ENCODE measurements at places on chromosomes 7 and 10.

GRCh38 chr10:23172429-23173213 lies 19.5 kb upstream of the PTF1A start:
- DNase-seq: no peak

GRCh38 chr7:95011146-95011928 lies 103.9 kb downstream of the PPP1R9A start:
- DNase-seq: no peak

DNA sequence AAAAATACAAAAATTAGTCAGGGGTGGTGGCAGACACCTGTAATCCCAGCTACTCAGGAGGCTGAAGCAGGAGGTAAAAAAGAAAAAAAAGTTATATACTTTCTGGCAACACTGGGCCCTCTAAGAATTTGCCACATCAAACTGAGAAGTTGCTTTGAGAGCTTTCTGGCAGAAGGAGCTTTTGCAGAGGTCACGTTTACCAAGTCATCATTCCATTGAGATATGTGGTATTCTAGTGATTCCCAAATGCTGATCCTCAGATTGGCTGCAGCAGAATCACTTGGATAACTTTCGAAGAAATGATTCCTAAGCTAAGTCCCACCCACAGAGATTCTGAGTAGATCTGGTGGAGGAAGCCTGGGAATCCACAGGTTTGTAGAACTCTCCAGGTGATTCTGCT lies 80.5 kb downstream of the ADAM22 start:
- DNase-seq: no peak

DNA sequence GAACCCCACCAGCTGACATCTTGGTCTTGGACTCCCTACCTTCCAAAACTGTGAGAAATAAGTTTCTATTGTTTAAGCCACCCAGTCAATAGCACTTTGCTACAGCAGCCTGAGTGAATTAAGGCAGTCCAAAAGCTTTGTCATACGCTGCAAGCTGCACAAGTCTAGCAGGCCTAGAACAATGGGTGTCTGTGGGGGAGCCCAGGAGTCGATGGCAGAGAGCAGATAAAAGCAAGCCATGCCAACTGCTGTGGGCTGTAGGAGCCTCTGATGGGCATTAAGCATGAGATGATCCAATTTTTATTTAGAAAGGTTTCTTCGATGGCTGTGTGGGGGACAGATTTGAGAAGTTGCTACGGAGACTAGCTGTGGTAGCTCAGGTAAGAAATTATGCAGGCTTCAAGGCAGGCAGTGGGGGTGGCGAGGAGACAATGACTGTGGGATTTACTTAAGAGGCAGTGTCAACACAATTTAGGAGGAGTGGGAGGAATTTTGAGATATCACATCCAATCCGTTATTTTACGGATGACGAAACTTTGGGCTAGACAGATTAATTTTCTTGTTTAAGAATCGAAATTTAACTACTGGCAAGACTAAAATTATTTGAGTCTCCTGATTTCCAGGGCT lies 110.4 kb downstream of the NRCAM start:
- DNase-seq: no peak

DNA sequence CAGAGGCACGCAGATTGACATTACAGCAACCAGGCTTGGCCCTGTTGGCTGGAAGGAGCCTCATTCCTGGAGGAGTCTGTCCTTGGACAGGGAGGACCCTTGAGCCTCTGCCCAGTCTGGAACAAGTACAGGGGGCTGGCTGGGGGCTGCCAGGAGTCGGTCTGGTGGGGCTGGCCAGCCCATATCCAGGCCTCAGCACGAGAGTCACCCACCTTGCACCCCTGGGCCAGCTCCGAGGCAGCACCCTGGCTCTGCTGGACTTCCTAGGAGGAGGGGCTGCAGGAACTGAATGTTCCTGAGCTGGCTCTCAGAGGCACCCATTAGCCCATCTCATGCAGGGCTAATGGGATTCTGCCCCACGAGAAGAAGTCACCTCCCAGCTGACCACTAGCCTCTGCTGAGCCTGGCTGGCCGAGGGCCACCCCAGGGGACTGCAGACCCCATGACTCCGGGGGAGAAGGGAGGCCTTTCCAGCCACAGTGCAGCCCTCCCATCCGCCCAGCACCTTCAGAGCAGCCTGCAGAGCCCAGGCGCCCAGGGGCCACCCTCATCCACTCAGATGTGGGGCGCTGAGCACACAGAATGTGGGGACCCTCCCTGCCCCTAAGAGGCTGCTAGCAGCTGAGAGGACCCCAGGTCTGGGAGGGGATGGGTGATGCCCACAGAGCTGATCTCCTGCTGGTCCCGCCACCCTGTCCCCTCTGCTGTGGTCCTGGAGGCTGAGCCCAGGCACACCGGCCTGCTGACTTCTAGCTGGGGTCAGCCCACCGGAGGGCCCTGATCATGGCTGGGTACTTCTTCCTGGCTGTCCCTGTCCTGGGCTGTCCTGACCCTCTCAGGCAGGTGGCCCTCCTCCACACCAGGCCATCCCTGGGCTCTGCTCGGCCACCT lies 14.8 kb upstream of the INPP5A start:
- DNase-seq: no peak

DNA sequence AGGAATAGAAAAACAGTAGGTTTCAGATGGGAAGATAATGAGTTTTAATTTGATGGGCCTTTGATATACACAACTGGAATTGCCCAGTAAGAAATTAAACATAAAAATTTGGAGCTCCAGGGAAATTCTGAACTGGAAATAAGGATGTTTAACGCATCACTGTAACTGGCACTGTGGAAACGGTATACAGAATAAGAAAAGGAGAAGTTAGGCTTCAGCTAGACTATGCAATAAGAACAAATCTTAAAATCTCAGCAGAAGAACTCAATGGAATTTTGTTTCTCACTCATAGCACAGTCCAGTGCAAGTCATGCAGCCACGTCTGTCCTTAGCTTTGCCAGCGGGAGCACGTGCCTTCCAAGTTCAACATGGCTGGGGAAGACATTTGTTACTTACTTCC lies 52.9 kb upstream of the FGL2 start:
- no peak for DNase-seq

DNA sequence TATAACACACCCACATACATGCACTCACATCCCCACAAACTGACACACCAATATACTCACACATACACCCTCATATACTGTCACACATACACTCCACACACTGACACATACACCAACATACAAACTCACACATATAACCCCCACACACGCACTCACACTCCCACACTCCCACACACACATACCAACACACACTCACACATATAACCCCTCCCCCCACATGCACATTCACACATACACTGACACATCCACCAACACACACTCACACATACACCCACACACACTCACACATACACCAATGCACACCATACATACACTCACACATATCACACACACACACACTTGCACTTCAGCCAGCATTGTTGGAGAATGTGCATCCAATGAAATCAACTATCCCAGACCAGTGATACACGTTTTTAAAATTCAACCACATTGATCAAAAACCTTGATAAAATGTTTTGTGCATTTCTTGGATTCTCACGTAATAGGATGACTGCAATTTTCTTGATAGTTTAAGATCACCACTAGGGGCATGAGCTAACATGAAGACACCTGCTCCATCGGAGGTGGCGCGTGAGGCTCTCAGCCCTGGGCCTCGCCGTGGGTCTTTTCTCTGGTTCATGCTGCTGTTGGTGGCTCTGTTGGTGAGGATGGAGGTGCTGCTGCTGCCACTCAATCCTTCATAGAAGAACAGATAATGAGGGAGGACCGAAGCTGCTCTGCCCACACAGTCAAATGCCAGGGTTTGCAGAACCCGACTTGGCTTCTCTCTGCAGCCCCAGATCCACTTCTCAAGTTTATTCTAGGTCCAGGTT lies 32.1 kb upstream of the CHST15 start:
- DNase-seq: no peak

GRCh38 chr10:69363666-69364065 lies 53.1 kb downstream of the TACR2 start:
- no peak for DNase-seq

DNA sequence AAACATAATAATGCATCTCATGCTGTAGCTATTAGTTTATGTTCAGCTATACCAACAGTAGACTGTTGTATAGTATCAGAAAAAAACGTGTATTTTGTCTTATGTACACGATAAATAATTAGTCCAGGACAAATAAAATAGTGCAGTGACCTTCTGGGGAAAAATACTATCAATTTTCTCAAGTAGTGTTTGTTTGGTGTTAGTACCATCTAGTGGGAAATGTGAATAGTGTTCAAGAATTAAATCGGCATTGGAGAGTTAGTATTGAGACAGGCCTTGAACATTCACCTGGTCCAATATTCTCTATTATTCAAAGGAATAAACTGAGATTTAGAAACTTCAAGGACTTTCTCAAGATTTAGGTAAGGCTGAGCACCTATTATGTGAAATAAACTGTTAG lies 21.7 kb upstream of the OR2A5 start:
- DNase-seq: no peak

- DNase-seq: no peak
Observed at GRCh38 chr7:78232806-78233205, 434.2 kb downstream of the PHTF2 start.

DNA sequence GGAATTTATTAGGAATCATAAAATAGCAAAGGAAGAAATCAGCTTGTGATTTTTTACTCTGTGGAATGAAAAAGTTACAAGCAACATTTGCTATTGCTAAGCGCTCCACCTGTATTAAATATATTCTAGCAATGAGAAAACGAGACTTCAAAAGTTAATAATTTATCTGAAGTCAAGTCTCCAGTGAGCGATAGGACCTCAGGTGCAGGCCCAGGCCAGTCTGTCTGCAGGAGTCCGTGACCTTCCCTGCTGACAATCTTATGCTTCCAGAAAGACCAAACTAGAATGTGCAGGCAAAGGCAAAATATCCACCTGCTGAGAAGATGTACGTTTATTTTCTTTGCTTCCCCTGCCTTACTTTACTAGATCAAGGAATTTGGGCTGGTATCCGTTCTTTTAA lies 22.7 kb downstream of the MRC1 start:
- DNase-seq: no peak

DNA sequence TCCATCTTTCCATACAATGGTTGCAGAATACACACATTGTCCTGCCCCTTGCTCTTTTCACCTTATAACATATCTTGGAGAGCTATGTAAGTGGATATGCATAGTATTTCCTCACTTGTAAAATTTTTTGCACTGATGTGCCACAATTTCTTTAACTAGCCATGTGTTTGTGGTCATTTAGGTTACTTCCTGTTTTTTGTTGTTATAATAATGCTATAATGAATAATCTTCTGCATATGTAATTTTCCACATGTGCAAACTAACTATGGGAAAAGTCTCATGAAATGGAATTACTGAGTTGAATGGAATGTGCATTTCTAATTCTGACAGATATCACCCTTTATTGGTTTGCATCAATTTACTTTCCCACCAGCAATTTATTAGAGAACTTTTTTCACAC lies 2.8 kb downstream of the TAS2R41 start:
- no peak for DNase-seq

GRCh38 chr10:70190581-70190980 lies 20.3 kb upstream of the SAR1A start:
- DNase-seq: no peak

DNA sequence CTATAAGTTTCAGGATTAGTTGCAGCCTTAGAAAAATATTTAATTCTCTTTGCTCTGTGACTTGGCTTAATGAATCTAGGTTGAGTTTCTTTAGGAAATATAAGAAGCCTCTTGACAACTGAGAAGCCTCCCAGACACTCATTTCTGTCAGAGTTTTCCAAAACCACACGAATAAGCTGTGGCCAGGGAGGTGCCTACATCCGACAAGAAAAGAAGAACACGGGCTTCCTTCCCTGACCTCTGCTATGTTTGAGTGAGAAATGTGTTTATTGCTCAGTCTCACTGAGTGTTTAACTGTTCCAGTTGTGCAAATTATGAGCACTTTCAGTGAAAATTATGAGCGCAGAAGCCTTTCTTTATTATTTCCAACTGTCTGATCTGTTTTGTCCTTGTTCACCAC lies 105.0 kb downstream of the TRIL start:
- no peak for DNase-seq

DNA sequence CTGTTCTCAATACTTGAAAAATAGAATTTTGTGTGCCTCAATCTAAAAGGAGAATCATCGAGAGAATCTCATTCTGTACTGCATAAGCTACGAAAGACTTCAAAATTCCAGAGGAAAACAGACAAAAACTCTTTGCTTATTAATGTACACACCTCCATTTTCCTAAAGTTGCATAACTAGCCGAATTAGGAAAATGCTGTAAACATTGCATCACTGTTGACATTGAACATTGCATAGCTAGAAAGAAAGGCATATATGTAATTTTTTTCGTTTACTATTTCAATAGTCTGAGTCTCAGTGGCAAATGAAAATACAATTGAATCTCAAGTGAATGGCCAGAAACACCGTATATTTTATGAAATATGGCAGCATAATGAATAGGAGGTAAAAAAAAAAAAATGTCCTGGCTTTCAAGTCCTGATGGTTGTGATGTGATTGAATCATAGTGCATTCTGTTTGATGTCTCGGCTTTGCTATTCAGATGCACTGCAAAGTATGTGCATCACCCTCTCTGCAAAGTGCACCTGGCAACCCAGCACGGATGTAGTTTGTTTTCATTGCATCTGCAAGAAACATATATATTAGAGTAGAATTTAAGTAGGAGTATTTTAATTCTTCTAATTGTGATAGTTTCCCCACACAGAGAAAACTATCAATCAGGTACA lies 196.7 kb downstream of the VTI1A start:
- DNase-seq: no peak

- no peak for DNase-seq
Observed at GRCh38 chr7:157806711-157807110, 469.9 kb downstream of the DNAJB6 start.

DNA sequence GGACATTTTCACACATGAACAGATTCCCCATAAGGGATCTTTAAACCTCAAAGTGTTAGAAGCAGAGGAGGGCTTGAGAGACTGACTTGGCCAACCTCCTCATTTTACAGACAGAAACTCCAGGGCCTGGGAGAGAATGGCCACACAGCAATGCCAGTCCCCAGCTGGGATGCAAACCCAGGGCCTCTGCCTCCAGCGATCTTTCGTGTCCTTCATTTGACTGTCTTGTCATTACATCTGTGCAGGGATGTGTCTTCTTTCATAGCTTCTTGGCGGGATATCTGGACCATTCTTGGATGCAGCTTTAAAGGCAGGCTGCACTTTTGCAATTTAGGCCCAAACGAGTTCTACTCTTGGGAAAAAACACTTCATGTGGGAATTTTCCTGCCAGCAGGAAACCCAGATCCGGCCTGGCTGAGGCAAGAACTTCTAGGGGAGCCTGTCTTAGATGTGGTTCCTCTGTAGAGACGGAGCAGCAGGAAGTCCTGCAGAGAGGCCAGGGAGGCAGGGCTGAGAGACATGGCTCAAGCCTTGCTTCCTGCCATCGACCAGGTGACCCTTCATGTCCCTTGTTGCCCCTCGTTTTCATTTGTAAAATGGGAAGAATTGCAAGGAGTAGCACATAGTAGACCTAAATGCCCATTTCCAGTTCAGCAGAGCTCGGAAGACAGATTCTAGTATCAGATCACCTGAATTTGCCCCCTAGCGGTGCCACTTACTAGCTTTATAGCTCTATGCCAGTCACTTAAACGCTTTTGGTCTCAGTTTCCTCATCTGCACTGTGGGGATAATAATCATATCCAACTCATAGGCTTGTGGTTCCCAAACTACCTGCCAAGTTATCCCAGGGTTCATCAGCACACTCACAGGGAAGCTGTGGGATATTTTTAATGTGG lies 43.9 kb upstream of the SLC29A3 start:
- DNase-seq: no peak

- DNase-seq: no peak
Observed at GRCh38 chr7:50633414-50633710, 68.2 kb upstream of the DDC start.
